ENCODE measurements at places on chromosomes 7 and 10.
A peak's percentile ranks its signal among the peaks of the same experiment; 100 is the strongest.

GRCh38 chr7:155252444-155252887, 45.2 kb upstream of the INSIG1 start:
- no peak for DNase-seq

GRCh38 chr7:91570560-91570959, 306.3 kb downstream of the FZD1 start:
- DNase-seq: no peak

DNA sequence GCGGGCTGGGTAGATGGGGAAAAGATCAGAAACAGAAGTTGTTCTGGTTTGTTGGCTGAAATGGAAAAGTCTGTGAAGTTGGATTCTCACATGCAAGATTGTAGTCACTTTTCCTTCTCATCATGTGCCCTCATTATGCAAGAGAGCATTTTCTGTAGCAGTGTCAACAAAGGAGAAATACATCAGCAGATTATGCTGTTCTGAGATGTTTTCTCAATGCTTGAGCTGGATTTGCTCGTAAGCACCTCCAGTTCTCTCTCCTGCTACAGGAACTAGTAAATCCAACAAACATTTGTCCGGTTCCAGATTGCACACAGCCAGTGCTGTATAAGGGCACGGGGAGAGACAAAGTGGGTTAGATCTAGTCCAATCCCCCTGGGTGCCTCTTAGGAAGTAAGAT, 90.0 kb downstream of the GATA3 start:
- peak; percentile 5 for DNase-seq

DNA sequence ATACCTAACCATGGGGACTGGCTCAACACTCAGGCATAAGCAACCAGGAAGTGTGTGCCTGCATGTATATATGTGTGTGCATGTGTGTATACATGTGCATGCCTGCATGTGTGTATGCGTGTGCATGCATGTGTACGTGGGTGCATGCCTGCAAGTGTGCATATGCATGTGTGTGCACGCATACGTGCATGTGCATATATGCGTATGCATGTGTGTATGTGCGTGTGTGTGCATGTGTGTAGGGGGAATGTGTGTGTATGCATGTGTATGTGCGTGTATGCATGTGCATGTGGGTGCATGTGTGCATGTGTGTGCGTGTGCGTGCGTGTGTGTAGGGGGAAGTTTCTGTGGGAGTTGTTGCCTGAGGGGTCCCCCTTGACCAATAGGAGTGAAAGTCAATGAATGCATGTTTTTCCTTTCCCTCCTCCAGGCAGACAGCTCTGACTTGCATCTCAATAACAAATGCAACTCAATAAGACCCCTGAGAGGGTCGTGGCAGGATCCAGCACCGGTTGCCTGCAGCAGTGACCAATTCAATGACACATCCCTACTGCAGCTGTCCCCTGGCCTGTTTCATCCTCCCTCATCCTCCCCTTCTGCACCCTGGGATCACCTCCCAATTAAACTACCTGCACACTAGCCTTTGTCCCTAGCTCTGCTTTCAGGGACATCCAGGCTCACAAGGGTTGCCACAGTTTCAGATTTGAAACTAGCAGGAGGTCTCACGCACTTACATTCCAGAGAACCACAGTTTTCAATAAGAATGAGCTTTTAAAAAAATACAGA, 27.0 kb upstream of the FZD8 start:
- no peak for DNase-seq

DNA sequence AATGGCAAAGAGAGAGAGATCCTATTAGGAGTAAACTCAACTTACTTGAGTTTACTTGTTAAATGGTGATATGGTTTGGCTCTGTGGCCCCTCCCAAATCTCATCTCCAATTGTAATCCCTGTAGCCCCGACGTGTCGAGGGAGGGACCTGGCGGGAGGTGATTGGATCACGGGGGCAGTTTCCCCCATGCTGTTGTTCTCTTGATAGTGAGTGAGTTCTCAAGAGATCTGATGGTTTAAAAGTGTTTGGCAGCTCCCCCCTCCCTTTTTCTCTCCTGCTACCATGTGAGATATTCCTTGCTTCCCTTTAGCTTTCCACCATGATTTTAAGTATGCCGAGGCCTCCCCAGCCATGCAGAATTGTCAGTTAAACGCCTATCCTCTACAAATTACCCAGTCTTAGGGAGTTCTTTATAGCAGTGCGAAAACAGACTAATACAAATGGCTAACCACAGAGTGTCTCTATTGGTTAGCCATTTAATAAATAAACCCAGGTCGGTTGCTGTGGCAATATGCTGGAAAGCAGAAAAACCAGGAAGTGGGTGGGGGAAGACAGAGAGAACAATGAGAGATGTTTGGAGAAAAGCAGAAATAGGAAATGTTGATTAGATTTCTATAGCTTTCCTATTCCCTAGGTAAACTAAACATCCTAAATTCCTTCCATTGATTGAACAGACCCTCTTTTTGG, 3.0 kb upstream of the STMP1 start:
- peak; percentile 56 for DNase-seq

GRCh38 chr10:130714742-130715467, 578.7 kb downstream of the GLRX3 start:
- DNase-seq: no peak

DNA sequence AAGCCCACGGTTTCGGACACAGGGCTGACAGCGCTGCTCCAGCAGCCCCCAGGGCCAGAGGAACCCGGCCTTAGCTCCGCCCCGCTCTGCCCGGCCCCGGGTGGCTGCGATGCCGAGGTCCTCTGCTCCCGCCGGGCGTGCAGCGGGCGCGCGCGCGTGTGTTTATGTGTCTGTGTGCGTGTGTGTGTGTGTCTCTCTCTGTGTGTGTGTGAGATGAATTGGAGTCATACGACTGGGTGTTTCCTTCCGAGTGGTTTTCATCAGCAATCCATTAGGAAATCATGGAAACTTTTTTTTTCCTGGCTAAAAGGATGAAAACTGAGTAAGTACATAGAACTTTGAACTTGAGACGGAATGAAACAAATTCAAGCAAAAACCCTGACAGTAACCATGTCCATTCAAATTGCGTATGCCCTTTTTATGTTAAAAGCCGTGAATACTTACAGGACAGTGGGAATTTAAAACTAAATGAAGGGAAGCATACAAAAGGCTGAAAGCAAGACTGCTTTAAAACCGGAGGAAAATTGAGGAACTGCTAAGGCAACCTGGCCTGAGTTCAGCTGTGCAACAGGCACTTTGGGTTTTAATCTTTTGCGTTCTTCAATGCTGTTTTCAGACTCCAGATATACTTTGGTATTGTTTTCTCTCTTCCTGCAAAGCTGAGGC, at the start of gene CPED1:
Gene CPED1, plus strand, starts transcription at position 121 of the 666 bp plus-strand sequence. CDS start 911 bp downstream, outside the sequence.
- DNase-seq: peak; percentile 86

- no peak for DNase-seq
Observed at GRCh38 chr7:74579800-74580685, 77.5 kb upstream of the GTF2I start.

DNA sequence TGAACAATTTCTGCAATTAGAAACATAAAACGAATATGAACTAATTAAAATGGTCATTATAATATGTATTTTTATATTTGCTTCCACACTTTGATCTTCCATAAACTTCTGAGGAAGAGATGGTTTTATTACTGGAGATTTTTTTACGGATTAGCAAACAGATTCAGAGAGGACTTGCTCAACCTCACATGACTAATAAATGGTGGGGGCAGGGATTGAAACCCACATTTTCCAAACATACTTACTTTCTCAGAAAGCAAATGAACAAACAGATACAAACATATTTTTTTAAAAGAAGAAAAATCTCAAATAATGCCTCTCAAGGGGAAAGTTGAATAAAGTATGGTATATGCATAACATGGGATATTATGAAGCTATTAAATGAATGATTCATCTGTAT, 18.3 kb downstream of the ANKMY2 start:
- no peak for DNase-seq

- no peak for DNase-seq
Observed at GRCh38 chr7:133529861-133530260, 277.0 kb downstream of the EXOC4 start.

DNA sequence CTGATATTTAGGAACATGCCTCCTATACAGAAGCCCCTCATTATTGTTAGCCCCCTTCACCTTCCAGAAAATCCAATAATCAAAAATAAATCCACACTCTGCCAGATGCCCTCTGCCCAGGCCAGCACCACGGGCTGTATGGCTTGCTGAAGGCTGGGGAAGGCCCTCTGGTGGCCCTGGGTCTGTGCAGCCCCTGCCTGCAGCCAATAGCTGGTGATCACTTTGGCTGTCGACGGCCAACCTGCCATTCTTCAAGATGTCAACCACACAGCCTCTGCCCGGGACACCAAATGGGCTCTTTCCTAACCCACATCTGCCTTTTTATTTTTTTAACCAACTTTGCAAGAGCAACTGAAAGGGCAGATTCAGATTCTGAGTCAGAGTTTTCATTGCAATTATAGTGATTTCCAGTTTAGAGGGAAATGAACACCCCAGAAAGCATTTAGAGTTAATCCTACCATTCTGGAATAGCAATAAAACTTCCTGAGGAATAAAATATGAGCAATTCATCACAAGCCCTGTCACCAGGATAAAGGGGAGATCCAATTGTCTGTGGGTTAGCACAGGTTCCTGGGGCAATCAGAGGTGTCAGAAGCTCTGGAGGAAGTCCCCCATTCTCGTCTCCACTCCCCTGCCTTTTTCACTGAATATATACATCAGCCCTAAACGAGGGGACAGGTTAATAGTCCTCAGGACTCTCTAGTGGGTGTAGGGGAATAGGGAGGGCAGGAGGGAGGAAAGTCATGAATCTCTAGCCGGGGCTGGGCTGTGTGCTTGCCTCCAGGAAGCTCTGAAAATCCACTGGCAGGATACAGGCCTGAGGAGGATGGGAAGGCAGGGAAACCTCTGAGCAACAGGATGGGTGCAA, 211.3 kb downstream of the GRID1 start:
- DNase-seq: no peak

GRCh38 chr7:43201912-43202311, 89.5 kb downstream of the HECW1 start:
- DNase-seq: no peak

GRCh38 chr10:89829887-89830269, 128.5 kb downstream of the KIF20B start:
- no peak for DNase-seq

GRCh38 chr10:32680803-32681557, 235.0 kb downstream of the CCDC7 start:
- no peak for DNase-seq

- DNase-seq: no peak
Observed at GRCh38 chr7:7486362-7486761, 49.3 kb downstream of the COL28A1 start.

GRCh38 chr10:17576768-17577167, 40.4 kb downstream of the HACD1 start:
- no peak for DNase-seq

DNA sequence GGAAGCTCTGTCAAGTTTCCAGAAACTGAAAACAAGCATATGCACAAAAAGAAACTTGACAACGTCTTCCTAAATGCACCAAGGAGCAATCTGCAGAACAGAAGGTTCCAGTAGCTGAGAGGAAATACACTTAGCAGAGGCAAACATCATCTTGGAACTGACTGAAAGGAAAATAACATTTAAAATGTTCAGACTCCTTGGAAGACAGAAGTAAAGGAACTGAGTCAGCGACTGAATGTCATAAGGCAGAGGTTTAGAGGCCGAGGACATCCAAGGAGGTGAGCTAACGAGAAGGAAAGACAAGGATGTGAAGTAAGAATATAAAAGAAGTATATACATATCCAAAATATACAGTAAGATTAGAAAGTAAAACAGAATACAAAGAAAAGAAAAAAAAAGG, 24.1 kb downstream of the SEMA3D start:
- no peak for DNase-seq

DNA sequence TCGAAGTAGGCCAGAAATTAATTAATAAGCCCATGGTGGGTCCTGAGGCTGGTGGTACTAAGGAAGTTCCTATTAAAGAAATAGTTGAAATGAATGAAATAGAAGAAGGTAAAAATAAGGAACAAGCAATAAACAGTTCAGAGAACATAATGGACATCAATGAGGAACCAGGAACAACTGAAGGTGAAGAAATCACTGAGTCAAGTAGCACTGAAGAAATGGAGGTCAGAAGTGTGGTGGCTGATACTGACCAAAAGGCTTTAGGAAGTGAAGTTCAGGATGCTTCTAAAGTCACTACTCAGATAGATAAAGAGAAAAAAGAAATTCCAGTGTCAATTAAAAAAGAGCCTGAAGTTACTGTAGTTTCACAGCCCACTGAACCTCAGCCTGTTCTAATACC, 36.0 kb downstream of the SLK start:
- DNase-seq: peak; percentile 29

DNA sequence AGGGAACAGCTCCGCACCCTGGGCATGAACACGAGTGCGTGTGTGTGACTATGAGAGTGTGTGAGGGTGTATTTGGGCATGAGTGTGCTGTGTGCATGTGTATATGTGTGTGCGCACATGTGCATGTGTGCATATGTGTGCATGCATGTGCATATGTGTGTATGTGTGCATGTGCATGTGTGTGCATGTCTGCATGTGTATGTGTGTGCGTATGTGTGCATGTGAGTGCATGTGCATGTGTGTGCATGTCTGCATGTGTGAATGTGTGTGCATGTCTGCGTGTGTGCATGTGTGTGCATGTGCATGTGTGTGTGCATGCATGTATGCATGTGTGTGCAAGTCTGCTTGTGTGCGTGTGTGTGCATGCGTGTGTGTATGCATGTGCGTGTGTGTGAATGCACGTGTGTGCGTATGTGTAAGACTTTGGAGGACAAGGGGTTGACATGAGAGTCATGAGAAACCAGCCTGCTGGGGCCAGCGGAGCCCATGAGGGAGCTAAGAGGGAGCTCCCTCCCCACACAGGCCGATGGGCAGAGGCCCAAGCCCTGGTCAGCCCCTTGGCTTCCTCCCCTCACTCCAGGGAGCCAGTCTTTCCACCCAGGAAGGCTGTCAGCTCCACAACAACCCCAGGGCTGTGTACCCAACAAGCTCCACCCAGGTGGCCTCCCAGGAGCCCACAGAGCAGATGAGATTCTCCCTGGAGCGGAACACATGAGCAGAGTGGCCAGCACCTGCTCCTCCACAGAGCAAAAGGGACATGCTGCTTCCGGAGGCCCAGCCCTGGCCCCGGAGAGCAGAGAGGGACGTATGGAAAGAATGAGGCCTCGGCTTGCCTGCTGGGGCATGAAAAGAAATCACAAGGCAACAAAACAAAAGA, 142.5 kb upstream of the PPP2R2D start:
- DNase-seq: no peak

GRCh38 chr7:143315776-143316175, at the start of gene CLCN1:
CLCN1 (plus strand) TSS chr7:143316111; CDS start chr7:143316213, 102 bp downstream.
- DNase-seq: no peak

DNA sequence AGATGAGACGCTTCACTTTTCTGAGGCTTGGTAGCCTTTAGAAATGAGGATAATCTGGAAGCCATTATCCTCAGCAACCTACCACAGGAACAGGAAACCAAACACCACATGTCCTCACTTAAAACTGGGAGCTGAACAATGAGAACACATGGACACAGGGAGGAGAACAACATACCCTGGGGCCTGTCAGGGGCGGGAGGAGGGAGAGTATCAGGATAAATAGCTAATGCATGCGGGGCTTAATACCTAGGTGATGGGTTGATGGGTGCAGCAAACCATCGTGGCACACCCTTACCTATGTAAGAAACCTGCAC, 48.9 kb downstream of the LRGUK start:
- DNase-seq: no peak

All from inflammatory macrophage treated with lipopolysaccharide for 1 hour (primary cell).